ENCODE measurements at places on chromosomes 6 and 20.

- DNase-seq: no peak
Observed at GRCh38 chr6:7674291-7674690, 51.6 kb upstream of the BMP6 start.

DNA sequence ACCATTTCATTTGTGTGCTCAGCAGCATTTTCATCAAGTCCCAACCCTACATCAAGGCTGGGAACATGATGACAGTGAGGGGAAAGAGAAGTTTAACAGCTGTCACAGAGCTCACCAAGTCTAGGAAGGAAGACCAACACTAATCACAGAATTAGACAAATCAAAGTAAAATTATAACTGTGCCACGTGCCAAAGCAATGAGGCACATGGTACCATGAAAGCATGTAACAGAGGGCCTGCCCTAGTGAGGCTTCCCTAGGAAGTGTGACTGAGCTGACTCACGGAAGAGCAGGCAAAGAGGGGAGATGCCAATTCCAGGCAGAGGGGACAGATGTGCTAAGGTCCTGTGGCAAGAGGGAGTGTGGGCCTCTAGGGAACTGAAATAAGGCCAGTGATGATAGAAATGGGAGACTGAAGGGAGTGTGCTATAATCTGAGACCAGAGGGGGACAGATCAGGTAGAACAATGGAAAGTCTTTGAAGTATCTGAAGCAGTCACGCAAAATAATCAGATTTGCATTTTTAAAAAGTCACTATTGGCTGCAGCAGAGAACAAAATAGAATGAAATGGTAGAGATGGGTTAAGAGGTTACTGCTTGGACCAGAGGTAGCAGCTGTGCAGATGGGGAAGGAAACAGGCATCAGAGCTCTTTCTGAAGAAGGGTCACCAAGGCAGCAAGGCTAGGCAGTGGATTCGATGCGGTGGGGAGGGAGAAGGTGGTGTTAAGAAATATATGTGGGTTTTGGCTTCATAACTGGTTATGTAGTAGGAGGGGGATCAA, 86.8 kb downstream of the GPR6 start:
- no peak for DNase-seq

DNA sequence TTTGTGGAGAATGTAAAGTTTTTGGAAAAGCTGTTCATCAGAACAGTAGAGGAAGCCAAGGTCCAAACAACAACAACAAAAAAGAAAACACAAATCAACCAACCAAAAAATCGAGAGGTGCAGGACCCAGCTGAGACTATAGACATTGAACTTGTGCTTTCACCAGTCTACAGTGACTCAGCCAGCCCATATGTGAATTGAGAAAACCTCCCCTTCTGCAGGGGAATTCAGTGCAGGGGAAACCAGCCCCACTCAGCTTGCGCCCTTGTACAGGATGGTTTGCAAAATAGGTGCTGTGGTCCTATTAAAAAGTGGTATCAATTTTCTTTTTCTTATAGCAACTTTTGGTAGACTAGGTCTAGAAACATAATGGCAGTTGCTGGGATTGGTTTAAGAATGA, 21.3 kb downstream of the MLIP start:
- no peak for DNase-seq

- no peak for DNase-seq
Observed at GRCh38 chr20:64140061-64140931, 24.0 kb upstream of the MYT1 start.

DNA sequence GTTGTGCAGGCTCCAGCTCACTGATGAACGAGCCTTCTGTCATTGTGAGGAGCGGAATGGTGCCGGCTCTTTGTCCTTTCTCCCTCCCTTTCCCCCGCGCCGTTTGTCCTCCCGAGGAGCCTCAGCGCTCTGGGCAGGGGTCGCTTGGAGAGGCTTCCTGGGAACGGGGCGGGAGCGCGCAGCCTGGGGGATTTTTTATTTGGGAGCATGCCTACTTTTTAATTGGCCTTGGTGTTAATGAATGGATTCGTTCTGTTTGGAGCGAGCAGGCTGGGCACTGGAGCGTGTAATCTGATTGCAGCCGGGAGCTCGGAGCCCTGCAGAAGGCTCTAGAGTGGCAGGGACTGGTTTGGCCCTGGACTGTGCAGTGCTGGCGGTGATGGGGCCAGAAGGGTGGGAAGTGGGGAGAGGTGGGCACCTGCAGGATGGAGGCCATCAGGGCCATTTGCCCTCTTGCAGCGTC, 118.8 kb downstream of the CDH4 start:
- no peak for DNase-seq

DNA sequence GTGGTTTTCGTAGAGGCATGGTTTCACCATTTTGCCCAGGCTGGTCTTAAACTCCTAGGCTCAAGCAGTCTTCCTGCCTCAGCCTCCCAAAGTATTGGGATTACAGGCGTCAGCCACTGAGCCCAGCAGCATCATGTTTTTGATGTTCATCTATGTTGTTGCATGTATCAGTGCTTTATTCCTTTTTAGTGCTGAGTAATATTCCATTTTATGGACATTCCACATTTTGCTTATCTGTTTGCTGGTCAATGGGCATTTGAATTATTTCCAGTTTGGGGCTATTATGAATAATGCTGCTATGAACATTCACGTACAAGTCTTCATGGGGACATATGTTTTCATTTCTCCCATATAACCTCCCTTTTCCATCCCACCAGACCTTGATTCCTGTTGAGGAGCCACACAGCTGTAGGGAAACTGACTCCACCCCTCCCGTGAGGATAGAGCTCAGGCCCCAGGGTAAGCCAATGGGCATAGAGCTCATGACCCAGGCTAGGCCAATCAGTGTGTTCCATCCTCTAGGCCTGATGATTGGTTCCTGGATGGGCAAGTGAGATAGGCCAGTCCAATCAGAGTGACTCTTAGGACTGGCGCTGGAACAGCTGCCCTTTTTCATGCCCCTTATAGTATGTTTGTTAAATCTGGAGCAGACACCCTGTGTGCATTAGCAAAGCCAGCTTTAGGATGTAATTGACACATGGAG, 49.5 kb downstream of the DLGAP4 start:
- DNase-seq: no peak

GRCh38 chr6:2765896-2766766, 938 bp downstream of the WRNIP1 start:
- peak; percentile 26 for DNase-seq

DNA sequence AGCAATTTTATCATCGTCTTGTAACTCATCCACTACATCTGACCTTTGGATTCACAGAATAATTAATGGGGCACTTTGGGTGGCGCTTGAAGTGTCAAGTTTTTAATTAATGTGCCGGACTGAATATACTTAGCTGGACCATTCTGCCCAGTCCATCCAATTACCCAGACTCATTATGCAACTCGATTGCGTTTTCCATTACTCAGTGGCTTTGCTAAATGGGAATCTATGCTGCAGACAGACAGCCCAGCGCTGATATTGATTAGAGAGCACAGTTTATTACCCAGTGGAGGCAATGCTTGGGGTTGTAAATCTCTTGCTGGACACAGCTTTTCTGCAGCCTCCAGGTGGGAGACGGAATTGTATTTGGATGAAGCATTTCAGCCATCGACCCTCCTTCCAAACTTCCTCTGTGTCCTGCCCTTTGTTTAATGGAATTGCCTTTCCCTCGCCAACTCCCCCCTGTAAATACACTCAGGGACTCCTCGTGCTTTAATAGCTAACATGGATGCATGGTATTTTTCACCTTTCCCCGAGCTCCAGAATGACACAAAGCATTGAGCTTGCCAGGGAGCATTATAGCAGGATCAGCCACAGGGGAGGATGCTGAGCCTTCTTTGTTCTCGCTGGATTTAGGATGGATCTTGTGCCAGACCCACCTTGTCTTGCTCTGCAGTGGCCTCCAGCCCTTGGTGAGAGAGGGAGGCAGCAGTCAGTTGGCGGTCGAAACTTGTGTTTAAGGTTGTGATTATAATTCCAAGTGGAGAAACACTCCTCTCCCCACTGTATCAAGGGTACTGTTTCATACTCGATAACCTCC, 59.7 kb downstream of the EDN3 start:
- DNase-seq: no peak
